ENCODE measurements at places on chromosomes 1 and 21.

- no peak for DNase-seq
Observed at GRCh38 chr21:16116798-16117197, 387.0 kb downstream of the USP25 start.

- no peak for DNase-seq
Observed at GRCh38 chr1:189607477-189608096, 870.1 kb downstream of the BRINP3 start.

- no peak for DNase-seq
Observed at GRCh38 chr1:47441450-47442106, 3.7 kb downstream of the FOXD2 start.

DNA sequence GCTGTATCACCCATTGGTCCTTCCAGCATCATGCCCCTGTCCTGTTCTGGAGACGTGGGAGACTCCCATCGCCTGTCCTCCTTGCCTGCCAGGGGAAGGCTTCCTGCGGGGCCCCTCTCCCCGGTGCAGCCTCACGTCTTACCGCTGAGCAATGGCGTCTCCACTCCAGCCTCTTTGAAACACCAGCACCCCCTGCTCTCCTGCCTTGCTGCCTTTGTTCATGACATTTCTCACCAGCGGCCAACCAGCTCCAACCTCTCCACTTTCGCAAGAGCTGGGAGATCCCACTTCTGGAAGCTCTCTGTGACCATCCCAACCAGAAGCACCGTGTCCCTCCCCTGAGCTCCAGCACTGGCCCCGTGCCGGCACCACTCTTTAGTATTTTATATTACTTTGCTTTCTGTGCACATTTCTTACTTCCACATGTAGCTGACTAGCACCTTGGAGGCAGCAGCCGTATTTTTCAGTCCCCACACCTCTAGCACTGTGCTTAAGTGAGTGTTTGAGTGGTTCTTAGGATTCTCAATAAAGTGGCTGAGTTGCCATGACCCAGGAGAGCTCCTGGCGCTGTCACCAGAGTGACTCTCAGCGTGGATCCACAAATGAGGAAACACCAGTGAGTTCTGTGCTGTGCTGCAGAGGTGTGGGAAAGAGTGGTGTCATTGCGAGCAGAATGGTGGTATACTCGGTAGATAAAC, 83.5 kb downstream of the ATP5PO start:
- no peak for DNase-seq

- no peak for DNase-seq
Observed at GRCh38 chr1:119220991-119221390, 80.5 kb upstream of the WARS2 start.

DNA sequence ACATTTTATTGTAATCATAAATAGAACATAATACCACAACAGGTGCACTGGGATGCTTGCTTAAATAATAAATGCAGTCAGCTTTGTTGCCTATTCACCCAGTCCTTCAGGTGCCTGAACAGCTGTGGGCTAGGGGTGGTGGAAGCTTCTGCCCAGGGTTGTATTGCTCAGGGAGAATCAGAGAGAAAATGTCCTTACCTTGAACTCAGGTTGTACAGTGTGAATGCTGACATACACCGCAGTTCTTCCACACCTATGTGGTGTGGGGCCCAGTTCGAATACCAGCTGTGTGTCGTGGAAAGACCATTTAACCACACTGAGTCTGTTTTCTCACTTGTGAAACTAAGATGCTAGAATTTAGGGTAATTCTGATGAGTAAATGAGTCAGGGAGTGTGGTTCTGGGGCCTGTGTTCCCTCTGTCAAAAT, 115.7 kb upstream of the ATP1A1 start:
- DNase-seq = no peak

All from SHP77 (cell line).